ENCODE measurements at places on chromosomes 3 and 15.

GRCh38 chr3:39907981-39908380 is 98.6 kb downstream of the MYRIP start:
- DNase-seq = peak; percentile 41

DNA sequence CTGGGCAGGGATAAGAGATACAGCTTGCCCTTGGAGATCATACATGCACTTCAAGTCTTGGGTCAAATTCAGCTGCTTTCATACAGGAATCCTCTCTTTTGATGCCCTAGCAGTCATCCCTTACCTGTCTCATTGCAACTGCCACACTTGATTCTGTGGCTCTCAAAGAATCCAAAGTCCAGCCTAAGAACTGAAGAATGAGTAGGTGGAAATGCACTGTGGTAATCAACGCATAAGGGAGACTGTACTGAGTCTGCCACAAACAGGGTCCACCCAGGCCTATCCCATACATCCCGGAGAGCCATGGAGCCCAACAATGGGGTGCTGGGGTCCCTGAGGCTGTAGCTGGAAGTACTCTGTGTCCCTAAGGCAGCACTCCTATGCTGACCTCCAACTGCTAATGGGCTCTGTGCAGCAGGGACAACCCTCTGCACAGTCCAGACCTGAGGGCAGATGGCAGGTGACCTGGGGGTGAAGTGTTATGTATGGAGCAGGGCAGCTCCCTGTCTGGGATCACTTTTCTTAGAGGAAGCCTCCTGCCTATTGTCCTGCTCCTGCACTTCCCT is 1.7 kb upstream of the VPS18 start:
- no peak for DNase-seq

- no peak for DNase-seq
These were observed 17.5 kb upstream of the IGSF10 start for GRCh38 chr3:151478335-151478697.

DNA sequence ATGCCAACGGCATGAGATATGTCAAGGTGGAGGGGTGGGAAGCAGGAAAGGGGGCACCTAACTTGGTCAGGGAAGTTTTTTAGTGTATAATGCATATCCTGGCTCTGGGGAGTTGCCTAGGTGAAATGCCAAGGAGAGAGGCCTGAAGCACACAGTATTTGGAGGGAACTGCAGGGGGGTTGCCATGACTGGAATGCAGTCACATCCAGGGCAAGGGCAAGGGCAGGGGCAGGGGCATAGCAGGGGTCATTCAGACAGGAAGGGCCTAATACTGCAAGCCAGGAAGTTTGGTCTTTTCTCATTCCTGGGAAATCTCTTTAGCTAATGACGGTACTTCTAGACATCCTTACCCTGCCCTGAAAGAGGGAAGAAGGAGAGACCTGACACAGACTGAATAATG is 60.5 kb downstream of the MYRIP start:
- DNase-seq = no peak

DNA sequence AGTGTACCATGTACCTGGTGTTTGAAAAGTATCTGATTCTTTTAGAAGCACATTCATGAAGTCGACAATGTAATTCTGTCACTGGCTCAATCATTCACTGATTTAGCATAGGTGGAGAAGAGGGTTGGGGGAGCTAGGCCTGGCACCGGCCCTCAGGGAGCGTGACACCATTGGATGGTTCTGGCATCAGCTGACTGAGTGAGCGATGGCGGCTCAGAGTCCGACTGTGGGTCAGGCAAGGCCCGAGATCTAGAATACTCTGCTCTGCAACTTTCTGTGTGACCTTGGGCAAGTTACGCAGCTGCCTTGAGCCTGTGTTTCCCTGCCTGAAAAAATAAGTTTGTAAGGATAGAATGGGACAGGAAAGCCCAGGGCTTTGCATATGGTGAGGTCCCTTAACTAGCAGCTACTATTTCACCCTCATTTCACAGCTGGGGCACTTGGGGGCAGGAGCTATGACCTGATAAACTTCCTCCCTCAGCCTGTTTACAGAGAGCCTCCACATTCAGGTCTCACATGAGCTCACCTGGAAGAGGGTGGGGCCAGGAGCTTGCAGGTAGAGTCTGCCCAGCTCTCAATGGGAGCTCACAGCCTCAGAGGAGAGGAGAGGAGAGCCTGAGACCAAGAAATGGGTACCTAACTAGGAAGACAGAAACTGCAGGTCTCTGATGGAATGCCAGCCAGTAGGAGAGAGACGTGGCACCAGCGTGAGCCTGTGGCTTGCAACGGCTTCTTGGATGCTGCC is 153.7 kb upstream of the TLE3 start:
- DNase-seq = no peak

DNA sequence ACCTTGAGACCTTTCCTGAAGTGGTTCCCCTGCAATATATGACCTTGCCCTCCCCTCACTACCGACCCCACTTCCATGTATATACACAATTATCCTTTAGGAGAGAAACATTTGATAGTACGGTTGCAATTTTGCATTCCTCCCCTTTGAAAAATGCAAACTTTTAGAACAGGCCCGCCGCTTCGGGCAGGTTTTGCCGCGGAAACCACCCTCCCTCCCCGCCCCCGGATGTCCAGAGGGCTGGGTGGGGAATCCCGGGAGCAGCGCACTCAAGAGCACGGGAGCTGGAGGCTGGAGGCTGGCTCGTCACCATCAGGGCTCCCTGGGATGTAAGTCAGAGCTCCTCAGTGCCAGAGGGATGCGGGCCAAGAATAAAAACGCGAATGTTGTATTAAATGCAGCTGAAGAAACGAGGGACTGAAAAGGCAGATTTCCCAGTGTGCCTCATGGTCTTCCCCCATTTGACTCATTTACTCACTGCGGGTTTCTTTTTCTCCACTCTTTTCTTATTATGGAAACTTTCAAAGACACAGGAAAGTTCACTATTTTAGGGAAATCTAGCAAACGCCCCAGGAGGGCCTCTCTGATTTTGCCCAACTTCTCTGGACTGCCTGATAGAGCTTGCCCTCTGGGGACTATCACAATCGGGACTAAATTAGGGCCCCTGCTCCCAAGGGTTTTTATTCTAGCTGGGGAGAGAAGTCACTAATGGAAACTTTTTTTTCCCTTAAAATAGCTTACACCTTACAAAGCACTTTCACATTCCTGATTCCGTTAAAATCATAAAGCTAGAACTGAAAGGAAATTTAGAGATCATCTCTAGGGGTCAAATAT is 2.9 kb upstream of the USP3 start:
- DNase-seq = peak; percentile 93

GRCh38 chr3:109372639-109373038 is 35.3 kb upstream of the DPPA4 start:
- no peak for DNase-seq

DNA sequence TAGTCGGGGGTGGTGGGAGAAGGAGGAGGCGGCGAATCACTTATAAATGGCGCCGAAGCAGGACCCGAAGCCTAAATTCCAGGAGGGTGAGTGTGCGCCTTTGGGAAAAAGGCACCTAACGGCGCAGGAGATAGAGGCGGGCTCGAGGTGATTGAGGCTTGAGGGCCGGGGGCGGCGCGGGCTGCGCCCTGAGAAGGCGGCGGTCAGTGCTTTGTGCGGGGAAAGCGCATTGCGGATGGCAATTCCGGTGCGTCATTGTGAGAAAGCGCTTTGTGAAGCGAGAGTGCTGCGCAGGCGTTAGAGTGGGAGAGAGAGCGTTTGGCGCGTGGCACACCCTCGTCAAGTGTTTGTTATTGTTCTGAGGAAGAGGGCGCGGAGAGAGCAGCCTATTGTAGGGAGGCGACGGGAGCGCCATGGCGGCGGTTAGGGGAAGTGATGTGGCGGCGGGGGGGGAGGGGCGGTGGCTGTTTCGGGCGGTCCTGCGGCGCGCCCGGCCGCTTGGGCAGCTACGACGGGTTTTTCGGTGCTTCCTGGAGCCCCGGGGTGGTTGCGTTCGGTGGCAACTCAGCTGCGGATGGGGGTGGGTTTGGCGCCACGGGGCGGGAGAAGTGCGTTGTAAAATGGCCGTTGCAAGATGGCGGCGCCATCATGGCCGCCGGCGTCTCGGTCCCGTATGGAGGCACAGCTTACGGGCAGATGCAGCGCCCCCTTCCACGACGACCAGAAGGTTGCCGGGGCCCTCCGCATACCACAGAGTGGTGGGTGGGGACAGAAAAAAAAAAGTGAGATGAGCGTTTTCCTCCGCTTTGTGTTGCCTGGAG is 492 bp downstream of the MORF4L1 start:
- peak; percentile 93 for DNase-seq

GRCh38 chr3:175447521-175447920 is 588.4 kb downstream of the NAALADL2 start:
- DNase-seq = no peak

- DNase-seq = no peak
These were observed 4.2 kb downstream of the ZNF589 start for GRCh38 chr3:48245136-48245535.

DNA sequence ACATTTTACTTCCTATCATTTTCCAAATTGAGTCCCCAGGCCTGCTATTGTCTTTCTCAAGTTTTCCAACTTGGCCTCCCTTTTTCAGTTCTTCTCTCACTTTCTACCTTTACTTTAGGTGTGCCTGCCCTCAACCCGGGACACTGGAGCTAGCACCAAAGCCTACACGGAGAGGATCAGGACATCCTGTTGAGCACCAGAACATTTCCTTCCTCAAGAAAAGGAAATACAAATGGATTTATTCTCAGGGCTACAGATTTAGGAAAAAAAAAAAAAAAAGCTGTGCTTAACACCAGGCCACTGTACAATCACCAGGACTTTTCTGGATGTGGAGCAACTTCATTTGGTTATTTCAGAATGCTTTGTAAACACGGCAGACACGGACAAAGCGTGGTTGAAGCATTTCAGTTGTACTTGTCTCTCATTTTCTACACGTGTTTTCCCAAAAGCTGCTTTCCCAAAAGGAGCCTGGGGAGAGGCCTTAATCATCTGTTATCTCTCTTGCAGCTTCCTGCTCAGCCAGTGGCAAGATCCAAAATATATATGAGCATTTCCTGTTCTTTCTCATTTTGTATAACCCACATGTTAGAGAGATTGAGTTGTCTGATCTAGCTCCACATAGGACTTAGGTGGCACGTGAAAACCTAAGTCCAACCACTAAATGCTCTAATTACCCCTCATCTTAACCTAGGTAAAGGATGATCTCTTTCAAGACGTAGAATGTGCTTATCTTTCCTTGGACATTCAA is 15.5 kb upstream of the ATP1B3 start:
- DNase-seq = no peak

DNA sequence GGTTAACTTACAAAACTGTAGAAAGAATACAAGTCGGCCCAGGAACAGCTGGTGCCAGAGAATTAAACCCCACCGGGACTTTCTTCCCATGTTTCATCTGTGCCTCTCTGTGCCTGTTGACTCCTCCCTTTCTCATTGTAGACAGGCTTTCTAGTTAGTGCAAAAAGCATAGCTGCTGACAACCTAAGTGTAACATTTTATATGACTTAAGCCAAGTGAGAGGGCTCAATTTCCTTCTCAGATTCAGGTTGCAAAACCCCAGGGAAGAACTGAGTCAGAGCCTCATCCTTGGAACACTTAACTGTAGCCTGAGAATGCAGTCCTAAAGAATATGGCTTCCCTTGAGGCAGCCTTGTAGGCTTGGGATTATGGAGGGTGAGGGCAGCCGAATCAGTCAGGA is 302.5 kb upstream of the AZI2 start:
- peak; percentile 4 for DNase-seq

- no peak for DNase-seq
These were observed 103.5 kb upstream of the AKAP13 start for GRCh38 chr15:85276921-85277320.
